8988T (cell line): ENCODE measurements at places on chromosomes 4 and X.

- no peak for DNase-seq
Measured at GRCh38 chrX:139429913-139430312, 100.6 kb upstream of the F9 start.

GRCh38 chr4:17027495-17027894 lies 129.1 kb upstream of the LDB2 start:
- peak; percentile 13 for DNase-seq

GRCh38 chrX:95629737-95630136 lies 1054.9 kb upstream of the DIAPH2 start:
- DNase-seq, result no peak

DNA sequence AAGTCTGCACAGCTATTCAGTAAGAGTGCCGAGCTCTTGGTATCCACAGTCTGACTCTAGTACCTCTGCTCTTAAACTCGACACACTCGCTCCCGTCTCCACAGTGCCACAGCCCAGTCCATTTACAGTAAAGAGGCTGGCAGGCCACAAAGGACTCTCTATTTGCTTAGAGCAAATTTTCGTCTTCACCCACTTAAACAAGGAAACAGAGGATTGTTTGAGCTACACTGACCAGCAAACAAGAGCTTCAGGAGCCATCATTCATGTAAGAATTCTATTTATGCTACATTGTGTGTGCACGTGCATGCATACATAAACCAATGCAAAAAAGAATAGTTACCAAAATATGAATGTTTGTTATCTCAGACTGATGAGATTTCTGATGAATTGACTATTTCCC lies 290.2 kb downstream of the USP46 start:
- no peak for DNase-seq

- no peak for DNase-seq
Measured at GRCh38 chrX:150762258-150763165, 69.3 kb downstream of the MTMR1 start.

GRCh38 chr4:107780665-107781064 lies 44.1 kb upstream of the SGMS2 start:
- no peak for DNase-seq

DNA sequence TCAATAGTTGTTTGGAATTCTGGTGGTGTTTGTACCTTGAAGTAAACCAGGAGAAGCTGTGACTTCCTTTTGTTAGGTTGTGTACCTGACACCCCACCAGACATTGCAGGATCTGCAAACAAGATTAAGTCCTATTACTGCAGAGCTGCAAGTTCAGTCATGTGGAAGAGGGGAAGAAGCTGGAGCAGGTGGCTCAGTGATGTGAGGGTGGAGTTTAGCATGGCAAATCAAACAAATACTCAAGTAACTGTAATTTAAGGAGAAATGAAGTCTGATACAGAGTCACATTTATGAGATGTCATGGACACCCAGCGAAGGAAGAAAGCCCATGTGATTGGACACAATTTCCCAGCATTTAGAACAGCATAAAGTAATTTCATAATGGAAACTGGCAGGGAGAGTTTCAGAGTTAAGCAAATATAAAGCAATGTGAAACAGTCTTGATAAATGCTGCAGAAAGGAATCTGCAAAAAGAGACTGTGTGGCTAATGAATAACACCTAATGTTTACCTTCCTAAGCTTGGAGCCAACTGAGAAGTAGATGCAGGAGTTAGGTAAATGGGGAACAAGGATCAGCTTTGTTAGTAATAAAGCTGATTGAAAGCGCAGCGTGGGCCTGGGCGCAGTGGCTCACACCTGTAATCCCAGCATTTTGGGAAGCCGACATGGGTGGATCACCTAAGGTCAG lies 249.1 kb downstream of the GBA3 start:
- DNase-seq, result no peak

DNA sequence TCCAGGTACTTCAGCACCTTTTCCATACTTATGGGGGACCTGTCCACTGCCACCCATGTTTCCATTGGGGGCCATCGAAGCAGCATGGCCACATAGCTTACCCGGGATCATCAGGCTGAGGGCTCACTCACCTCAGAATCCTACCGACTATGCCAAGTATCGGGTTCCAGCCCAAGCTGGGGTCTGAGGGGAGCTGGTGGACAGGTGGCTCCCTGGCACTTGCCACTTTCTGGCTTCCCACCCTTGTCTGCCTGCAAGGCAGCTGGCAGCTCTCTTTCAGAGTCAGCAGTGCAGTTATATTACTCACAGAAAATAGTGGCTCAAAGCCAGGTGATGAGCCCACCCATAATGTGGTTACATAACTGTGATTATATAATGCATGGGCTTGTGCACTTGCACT lies 1153.8 kb downstream of the STIM2 start:
- DNase-seq, result no peak

- DNase-seq, result no peak
Measured at GRCh38 chrX:148611993-148612392, 111.6 kb downstream of the AFF2 start.

DNA sequence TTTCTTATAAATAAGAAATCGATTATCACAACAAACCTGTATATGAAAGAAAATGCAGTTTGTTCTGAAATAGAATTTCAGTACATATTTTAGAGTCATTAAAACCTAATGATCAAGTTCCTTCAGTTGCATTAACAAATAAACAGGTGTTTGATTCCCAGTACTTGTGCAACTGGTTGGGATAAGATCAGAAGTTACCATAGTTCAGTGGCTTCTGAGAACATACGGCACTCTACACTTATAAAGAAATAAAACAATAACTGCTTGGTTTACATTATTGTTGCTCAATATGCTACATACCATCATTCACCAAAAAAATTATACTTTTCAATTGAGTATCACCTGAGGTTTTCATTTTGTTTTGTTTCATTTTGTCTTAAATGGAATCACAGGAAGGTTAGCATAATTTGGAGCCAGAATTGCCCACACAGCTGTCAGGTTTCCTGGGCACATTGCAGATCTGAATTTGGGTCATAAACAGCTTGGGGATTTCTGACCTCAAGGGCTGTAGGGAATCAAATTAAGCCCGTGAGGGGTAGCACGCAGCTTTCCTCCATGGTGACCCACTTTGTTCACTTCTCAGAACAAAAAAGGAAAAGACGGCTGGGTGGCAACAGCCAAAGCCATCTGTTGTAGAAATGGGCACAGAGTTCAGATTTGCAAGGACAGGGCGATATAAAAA lies 14.9 kb upstream of the CCNG2 start:
- DNase-seq, result no peak

DNA sequence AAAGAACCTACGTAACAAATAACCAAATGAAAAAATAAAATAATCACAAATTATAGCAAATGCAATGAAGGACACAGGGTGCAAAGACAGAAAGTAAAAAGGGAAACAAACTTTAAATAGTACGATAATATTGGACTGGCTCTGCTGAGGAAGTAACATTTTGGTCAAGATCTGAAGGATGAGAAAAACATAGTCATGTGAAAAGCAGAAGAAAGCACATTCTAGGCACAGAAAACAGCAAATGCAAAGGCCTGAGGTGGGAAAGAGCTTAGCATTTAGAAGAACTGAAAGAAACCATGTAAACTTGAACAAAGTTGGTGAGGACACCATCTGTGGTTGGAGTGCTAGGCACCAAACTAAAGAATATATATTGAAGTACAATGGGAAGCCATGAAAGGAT lies 111.2 kb downstream of the PPP3CA start:
- DNase-seq, result no peak
